ENCODE measurements at places on chromosomes 2 and 18.

- DNase-seq: no peak
These were observed 312.2 kb downstream of the ZNF521 start for GRCh38 chr18:25039781-25040180.

- no peak for DNase-seq
These were observed 6.2 kb downstream of the ODC1 start for GRCh38 chr2:10441948-10442347.

DNA sequence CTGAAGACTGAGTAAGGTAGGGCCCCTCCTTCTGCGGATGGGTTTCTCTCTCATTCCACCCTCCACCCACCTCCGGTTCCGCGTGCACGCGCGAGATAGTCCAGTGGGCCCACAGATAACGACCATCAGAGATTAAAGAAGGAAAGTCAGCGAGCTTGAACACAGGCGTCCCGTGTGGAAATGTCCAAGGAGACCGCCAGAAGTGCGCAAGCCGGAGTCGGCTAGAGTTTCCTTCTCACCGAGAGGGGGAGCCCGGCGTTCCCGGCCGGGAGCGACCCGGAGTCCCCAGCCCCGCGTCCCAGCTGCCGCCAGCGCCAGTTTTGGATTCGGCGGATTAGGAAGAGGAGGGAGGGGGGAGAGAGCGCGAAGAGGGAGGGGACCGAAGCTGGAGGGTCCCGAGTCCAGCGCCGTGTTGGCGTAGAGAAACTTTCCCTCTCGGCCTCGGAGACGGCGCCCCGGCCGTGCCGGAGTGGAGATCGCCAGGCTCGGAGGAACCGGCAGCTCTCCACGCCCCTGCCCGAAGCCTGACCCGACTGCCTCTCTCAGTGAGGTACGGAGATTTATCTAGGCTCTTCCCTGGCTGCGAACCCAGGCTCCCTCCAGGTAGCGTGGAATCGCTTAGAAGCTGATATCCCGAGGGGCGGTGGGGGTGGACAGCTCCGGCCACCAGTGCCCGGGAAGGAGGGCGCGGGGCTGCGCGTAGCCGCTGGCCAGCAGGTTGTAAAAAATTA, at the start of gene GULP1:
Gene GULP1 (plus strand): TSS at position 258 of the 731 bp plus-strand sequence. CDS start 185,829 bp downstream, outside the sequence.
- peak; percentile 66 for DNase-seq

GRCh38 chr2:9805435-9806297, 37.6 kb upstream of the TAF1B start:
- DNase-seq: no peak

- no peak for DNase-seq
These were observed 45.4 kb downstream of the INO80D start for GRCh38 chr2:206040525-206040924.

- no peak for DNase-seq
These were observed 146.3 kb downstream of the TGIF1 start for GRCh38 chr18:3596324-3596636.

- DNase-seq: no peak
These were observed 2.5 kb upstream of the SPP2 start for GRCh38 chr2:234048049-234048448.

- DNase-seq: no peak
These were observed 54.2 kb downstream of the ZCCHC2 start for GRCh38 chr18:62576845-62577512.

DNA sequence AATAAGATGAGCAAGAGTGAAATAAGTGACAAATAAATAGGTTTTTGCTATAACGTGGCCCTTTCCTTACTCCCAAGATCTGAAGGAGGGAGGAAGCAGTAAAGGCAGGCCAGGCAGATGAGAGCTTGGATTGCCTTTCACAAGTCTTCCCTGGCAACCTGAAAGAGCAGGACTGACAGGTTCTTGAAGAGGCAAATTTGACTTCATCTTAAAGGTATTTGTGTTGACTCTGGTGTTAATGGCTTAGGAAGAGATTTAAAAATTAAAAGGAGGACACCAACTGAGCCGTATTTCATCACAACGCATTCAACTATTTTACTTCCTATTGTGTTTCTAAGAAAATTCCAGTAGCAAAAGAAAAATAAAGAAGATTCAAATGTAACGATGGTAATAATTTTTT, 3.2 kb downstream of the STRN start:
- DNase-seq: no peak

DNA sequence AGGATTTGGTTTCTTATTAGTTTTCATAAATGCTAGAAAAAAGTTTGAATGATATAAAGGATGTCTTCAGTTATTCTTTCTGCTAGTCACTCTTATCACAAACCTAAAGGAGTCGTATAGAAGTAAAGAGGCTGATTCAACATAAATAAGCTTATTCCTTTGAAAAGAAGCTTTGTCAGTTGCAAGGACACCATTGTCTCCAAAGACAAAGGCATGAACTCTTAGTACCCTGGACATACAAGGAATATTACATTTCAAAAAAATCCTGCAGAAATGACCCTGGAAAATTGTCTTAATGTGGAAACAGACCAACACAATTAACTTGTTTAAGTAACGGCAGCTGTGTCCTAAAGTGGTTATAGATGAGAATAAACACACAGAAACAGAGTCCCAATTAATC, 528.0 kb downstream of the CPS1 start:
- DNase-seq: no peak

- no peak for DNase-seq
These were observed 101.3 kb downstream of the CELF4 start for GRCh38 chr18:37464257-37464656.

- DNase-seq: peak; percentile 42
These were observed 49.7 kb upstream of the CD28 start for GRCh38 chr2:203656522-203657287.

DNA sequence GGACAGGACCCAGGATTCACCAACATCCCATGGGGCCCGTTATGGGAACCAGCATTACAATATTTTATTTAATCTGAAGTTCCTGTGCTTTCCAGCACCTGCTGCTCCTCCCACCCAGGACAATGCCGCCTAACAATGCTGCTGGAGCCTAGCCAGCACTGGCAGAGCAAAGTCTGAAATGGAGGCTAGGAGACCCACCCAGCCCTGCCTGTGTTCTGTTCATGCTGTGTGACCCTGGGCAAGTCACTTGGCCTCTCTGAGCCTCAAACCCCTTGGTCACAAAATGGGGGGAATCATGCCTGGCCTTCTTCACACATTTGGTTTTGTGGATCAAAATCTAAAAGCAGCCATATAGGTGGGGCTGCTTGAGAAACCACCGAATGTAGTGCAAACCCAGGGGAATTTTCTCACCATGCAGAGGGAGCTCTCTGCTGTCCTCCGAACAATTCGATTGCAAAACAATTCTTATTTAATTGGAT, 38.5 kb upstream of the ODC1 start:
- no peak for DNase-seq

- no peak for DNase-seq
These were observed 220.1 kb downstream of the OSR1 start for GRCh38 chr2:19138264-19138825.

DNA sequence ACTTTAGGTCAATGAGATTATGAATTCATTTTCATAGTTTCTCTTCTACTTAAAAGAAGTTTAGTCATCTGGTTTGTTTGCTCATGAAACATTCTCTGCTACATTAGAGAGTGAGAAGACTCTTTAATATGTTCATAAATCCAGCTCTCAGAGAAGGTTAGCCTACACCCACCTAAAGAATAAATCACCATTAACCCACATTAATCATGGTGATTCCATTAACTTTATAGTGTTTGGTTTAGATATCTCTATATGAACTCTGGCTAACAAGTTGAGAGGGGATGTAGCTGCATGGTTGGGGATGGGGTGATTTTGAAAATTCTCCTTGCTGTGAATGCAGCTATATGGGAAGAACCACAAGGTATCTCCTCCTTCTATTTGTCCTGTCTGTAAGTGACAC, 10.7 kb downstream of the TFPI start:
- no peak for DNase-seq

- no peak for DNase-seq
These were observed 84.2 kb downstream of the DOK6 start for GRCh38 chr18:69484699-69485396.

- no peak for DNase-seq
These were observed 37.1 kb downstream of the BCL2L11 start for GRCh38 chr2:111157798-111158197.

DNA sequence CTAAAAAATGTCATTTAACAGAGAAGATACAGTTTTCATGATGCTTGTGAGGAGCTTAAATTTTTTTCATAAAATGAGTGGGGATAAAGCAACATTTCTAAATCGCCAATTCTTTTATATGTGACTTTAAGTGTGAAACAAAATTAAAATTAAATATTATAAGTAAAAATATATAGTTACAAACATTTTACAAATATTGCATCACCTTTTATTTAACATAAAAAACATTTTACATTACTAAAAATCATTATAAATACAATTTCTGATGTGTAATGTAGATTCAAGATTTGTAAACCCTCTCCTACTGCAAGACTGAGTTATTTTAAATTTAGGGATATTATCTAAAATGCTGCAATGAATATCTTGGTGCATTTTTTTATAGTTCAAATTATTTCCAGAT, 44.4 kb upstream of the GATA6 start:
- no peak for DNase-seq

DNA sequence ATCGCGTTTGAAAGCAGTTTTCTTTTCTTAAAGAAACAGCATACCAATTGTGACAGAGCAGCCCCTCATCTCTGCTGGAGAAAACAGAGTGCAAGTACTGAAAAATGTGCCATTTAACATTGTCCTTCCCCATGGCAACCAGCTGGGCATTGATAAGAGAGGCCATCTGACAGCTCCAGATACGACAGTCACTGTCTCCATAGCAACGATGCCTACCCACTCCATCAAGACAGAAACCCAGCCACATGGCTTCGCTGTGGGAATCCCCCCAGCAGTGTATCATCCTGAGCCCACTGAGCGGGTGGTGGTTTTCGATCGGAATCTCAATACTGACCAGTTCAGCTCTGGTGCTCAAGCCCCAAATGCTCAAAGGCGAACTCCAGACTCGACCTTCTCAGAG, 9.5 kb downstream of the GRHL1 start:
- DNase-seq: no peak

DNA sequence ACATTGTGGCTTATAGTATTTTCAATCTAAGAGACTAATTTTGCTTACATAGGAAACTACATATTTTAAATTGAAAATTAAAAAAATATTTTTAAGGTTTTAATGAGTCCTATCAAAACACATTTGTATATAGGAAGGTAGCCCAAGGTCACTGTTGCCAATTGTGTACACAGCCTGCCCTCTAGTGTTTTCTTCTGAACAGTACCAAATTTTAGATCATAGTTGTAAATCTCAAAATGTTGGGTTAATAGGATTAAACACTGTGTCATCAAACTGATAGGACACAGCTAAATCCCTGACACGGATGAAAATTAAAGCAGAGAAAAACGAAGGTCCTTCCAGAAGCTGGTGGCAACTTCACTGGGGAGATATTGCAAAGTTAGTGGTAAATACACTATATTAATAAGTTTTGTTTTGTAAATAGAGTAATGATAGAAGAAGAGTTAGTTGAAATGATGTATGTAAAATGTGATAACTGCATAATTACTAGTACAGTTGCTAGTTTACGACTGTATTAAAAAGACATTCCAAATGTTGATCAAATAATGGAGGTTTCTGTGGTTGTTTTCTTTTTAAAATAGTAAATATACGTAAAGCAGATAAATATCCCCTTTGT, 19.7 kb downstream of the CLUL1 start:
- DNase-seq: peak; percentile 42

DNA sequence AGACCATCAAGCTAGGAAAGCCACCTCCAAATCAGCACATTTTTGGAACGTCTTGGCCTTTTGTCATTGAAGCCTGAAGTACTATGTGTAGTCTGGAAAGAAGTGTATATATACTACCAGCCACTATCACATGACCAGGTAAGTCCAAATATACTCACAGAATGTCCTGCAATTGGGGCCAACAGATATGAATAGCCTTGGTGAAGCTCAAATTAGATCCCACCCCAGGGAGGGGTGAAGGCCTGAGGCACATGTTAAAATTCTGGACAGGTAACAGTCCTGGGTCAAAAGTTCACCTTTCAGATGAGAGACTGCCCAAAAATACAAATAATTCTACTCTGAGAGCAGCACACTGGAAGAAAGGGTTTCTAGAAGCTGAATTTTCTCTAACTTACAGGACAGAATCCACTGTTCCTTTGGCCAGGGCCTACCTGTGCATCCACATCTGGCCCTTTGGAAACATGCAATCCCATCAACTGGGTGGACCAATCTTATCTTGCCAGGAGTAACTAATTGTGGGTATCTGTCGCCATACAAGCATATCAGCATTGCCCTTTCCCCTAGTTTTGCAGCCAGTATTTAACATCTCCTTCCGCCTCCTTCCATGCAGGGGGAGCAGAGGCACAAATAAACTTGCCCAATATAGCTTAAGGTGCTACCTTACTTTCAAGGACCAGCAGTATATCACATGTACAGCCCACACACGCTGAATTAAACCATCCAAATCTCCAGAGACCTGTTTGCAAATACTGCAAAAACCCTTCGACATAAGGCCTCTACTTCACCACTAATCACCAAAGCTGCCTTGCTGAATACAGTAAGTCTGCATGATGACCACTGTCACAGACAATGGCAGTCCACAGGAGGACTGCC, 67.8 kb downstream of the EIF5B start:
- DNase-seq: no peak

DNA sequence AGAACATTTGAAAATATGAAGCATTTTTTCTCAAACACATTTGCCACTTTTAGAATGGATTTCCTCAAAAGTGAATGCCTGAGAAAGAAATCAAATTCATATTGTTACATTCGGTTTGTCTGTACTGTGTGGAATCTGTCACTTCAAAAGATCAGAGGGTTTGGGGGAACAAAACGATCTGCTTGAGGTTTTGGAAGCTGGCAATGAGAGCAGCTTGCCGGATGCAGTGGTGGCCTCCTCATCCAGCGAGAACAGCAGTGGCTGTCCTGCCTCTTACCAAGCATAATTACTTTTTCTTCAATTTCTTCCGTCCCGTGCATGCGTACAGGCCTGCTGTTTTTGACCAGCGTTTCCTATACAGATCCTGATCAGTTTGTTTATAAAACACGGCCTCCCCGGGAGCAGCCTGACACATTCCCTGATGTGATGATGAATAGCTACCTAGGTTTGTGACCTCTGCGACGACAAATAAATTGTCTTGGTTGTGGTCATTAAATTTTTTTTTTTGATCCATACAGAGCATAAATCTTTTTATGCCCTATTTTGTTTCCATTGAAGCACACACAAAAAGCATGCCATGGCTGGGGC, 45.2 kb downstream of the ITGA6 start:
- DNase-seq: no peak
